ENCODE measurements at places on chromosomes 1 and 21.

DNA sequence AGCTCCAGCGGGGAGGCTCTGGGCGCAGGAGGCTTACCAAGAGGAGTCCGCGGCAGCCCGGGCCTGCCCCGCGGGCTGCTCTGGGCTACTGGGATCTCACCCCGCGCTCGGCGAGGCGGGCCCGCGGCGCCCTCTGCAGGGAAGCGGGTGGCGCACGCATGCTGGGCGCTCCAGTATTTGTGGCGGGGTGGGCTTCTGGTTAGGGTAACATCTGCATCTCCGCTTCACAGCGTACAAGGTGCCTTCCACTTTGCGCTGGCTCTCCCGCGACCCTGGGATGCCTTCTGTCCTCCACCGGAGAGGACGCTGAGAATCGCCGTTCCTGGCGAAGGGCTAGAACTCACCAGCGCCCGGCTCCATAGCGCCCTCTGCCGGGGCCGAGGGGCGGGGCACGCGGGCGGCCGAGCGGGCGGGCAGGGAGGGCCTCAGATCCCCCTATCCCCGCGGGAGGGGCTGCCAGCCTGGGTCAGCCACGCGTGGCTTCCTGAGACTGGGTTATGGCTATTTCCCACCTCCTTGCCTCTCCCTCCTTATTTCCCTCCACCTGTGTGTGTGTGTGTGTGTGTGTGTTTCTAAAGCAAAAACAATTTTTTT lies 46.6 kb upstream of the CTBS start:
- peak; percentile 75 for DNase-seq

GRCh38 chr1:209844695-209845407 lies 17.1 kb downstream of the UTP25 start:
- DNase-seq, result no peak

- DNase-seq, result no peak
These were observed 38.6 kb downstream of the LHX9 start for GRCh38 chr1:197955486-197956394.

GRCh38 chr1:156060937-156061636 lies at the start of gene RAB25:
Gene RAB25, plus strand, starts transcription at chr1:156061160. Its CDS starts 241 bp downstream, at chr1:156061401.
- no peak for DNase-seq

DNA sequence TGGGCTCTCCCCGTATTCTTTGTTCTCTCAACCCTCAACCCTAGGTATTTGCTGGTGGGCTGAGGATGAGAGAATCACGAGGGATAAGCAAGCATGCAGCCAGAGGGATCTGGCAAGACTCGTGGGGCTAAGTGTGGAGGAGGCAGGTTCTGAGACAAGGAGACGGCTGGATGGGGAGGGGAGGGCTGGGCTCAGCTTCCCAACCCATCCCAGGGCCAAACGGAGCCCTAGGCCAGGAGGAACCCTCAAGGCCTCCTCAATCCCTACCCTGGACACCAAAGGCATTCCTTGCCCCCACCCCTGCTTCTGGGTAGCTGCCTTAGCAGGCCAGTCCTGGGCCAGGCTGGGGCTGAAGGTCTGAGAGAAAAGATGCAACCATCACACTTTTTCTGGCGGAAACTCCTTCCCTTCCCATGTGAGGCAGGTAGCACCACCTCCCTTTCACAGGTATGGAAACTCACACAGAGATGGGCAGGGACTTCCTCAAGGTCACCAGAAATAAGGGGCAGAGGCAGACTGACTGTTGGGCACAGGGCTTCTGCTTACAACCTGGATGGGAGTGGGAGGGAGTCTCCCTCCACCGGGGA lies 6.2 kb downstream of the MEF2D start:
- DNase-seq, result peak; percentile 40

DNA sequence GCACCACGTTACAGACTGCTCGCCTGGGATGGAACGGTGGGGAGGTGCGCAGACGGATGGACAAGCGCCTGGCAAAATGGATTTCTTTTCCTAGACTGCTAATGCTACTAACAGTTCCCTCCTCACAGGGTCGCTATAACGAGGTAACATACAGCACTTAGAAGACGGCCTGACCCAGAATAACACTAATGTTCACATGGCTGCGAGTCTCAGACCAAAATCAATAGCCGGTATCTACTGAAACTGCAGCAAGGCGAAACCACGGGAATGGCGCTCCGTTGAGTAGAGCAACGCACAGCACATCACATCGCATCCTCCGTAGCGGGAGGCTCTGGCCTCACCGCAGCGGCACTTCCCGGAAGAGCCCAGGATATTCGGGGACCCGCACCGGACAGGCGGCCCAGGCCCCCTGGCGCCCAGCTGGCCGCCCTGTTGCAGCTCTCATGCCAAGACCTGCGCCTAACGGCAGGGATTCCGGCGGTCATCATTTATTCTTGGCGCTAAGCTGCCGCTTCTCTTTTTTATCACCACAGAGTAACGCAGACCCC lies 46.6 kb downstream of the VPS26C start:
- peak; percentile 77 for DNase-seq

GRCh38 chr21:28810826-28811524 lies 181.7 kb downstream of the LTN1 start:
- DNase-seq, result no peak

DNA sequence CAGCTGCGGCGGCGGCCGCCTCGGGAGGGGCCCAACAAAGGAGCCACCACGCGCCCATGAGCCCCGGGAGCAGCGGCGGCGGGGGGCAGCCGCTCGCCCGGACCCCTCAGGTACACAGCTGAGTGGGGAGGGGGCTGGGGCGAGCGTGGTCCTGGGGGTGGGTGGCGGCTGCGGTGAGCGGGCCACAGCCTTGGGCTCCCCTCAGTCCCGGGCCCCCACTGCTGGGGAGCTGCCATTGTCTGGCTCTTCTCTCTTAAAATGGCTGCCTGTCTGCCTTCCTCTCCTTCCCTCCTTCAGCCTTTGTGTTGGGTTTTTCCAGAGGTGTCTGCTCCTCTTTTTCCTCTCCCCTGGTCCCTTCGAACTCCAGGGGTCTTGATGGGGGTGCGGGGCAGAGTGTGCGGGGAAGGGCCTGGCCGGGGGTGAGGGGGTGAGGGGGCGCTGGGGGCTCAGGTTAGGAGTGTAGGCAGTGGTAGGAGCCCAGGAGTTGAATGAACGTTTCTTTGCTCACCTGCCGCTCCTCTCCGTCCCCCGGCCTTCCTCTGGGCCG lies 1.7 kb downstream of the ARID1A start:
- no peak for DNase-seq

- DNase-seq, result peak; percentile 77
These were observed 3.7 kb downstream of the ATF3 start for GRCh38 chr1:212612041-212612961.

DNA sequence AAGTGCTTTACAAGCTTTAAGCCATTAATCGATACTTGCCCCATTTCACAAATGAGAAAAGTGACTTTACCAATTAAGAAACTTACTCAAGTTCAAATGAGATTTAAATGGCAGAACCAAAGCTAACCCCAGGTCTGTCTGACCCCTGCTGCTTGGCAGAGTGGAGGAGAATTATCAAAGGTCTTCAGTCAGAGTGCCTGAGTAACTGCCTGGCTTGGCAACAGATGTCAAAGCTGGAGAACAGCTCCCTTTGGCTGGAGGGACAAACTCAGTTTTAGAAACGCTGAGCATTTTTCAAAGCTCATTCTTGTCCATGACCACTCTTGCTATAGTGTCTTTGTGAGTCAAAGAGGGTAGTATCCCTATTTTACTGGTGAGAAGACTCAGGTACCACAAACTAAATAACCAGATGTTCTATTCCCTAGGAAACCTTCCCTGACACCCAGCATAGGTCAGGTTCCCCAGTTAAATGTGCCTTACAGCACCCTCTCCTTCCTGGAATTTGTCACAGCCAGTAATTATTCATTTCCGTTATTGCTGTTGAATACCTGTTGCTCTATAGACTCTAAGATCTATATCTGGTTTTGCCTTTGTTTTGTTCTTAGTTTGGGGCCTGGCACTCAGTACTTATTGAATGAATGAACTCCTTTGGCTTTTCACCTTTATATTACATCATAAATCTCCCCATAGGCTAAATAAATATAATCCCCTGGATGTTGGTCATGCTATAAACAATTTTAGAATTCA lies 5.0 kb upstream of the BCAR3 start:
- DNase-seq, result peak; percentile 68

DNA sequence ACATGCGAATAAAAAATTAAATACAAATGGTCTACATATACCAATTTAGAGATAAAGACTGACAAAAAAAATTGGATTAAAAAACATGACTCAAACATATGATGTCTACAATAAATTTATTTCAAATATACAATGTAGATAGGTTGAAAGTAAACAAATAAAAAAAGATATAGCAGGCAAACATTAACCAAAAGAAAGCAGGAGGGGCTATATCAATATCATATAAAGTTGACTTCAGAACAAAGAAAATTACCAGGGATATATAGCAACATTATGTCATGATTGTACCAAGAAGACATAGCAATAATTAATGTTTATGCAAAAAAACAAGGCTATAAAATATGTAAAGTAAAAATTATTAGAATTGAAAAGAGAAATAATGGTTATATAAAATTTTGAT lies 49.9 kb upstream of the INSL5 start:
- DNase-seq, result no peak

DNA sequence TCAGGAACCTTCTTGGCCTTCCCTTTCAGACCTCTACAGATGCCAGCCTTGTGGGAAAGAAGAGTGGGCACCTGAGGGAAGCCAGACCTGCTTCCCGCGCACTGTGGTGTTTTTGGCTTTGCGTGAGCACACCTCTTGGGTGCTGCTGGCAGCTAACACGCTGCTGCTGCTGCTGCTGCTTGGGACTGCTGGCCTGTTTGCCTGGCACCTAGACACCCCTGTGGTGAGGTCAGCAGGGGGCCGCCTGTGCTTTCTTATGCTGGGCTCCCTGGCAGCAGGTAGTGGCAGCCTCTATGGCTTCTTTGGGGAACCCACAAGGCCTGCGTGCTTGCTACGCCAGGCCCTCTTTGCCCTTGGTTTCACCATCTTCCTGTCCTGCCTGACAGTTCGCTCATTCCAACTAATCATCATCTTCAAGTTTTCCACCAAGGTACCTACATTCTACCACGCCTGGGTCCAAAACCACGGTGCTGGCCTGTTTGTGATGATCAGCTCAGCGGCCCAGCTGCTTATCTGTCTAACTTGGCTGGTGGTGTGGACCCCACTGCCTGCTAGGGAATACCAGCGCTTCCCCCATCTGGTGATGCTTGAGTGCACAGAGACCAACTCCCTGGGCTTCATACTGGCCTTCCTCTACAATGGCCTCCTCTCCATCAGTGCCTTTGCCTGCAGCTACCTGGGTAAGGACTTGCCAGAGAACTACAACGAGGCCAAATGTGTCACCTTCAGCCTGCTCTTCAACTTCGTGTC lies 995 bp upstream of the ZBTB48 start:
- no peak for DNase-seq

GRCh38 chr1:197306381-197307062 lies 38.5 kb downstream of the CRB1 start:
- no peak for DNase-seq

GRCh38 chr1:19735440-19736127 lies 64.1 kb downstream of the TMCO4 start:
- DNase-seq, result peak; percentile 45

DNA sequence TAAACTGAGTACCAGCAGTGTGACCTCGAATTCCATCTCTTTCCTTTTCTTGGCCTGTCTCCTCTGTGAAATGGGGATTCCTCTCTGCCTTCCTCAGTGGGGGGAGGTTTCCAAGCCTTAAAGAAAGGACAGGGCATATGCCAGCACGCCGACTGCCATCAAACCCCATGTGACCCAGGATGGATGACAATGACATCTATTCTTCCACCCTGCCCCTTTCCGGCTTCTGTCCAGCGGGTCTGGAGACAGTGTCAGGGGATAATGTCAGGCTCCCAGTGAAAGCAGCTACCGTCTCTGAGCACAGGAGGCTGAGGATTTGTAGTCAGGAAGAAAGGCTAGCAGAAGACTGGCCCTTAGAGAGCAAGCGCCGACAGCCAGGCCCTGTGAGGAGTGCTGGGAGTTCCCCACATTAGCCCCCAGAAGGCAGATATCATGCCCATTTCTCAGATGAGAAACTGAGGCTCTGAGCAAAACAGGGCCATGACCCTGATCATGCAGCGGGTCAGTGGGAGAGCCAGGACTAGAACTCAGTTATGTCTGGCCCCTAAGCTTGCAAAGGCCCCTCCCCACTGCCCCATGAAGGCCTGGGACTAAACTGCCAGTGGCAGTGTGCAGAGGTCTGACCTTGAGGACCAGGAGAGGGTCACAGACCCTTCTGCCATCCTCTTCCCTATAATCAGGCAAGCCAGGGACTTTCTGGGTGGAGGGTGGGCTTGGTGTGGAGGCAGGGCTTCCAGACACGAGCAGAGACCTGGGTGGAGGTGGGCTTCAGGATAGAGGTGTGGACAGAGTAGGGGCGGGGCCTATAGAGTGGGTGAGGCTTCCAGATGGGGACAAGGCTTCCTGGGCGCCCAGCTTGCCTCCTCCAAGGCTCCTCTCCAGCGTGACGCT lies 30.1 kb downstream of the CDCA8 start:
- DNase-seq, result no peak

DNA sequence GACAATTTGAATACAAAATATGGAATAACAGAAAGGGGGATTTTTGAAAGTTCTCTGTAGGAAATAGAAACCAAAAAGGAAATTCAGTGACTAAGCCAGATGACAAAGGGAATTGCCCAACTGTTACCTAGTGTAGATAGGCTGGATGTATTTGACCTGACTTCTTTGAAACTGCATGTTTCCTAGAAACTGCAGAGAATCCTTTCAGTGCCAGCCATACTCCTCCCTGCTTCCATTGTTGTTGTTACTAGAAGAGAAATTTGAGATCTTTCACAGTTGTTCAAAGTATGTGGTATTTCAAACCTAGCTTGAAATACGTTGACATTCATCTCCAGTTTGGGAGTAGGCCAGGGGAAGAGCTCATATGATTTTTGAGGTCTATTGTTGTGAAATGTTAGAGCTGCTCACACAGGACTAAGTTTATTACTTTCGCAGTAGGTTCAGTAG lies 1.8 kb upstream of the GBP5 start:
- DNase-seq, result no peak

- DNase-seq, result no peak
These were observed 213.8 kb downstream of the HHIPL2 start for GRCh38 chr1:222334026-222334680.

- no peak for DNase-seq
These were observed 155.3 kb downstream of the ADSS2 start for GRCh38 chr1:244296447-244296846.

DNA sequence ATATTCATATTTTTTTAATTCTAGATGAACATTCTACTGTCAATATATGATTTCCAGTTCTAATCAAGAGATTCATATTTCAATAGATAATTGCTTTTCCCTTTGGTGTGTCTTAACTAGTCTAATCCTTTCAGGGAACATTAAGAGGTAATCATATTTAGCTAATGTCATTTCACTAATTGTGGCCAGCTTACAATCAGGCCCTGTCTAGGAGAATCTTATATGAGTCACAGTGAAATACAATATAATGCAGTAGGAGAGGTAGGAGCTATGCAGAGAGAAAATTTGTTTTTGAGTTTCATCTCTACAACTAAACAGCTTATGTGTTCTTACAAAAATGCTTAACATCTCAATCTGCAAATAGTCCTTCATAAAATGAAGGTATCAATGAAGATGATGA lies 85.9 kb downstream of the DPYD start:
- peak; percentile 80 for DNase-seq

GRCh38 chr21:26845759-26846035 lies 488 bp upstream of the ADAMTS1 start:
- no peak for DNase-seq
